NCI-H146 (cell line): ENCODE measurements at places on chromosomes 3 and 15.

DNA sequence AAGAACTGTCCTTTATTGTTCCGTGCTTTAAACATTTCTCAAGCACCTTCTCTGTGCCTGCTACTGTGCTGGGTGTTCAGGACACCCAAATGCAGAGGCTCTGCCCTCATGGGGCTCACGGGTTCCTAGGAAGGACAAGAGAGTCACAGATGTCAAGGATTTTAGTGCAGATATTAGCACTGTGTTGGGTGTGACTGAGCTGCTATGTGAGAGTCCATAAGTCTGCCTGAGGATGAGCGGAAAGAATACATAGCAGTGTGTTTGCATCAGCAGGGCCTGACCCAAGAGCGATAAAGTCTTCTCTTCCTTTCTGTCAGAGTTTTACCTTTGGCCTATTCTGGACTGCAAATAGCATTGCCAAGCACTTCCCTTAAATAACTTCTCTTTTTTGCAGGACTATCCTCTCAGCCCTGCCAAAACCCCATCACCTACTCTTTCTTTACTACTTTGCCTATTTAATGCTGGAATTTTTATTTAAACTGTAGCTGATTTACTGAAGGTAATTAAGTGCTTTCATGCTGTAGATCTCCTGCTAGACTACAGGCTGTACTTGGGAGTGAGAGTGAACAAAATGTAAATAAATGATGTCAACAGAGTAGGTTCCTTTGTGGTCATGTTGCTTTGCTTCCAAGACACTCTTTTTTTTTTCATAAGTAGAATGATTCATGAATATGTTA lies 459.4 kb upstream of the TPRG1 start:
- DNase-seq, result no peak

DNA sequence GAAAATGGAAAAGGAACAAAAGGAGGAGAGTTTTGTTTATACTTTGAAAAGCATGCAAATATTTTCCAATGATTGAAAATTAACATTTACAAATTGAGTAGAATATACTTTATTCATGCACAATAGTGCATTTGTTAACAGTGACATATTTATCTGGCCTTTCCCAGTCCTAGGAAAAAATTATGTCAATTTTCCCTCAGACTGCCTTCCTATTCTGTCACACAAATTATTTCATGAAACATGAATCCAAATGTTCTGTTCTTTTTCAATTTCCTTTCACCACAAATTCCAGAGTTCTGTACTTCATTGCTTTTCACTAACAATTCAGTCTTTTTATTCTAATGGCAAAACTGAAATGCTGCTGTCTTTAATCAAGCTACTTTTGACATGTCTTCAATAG lies 945.1 kb downstream of the ROBO1 start:
- no peak for DNase-seq

GRCh38 chr3:15361494-15362214 lies 29.3 kb upstream of the SH3BP5 start:
- no peak for DNase-seq

DNA sequence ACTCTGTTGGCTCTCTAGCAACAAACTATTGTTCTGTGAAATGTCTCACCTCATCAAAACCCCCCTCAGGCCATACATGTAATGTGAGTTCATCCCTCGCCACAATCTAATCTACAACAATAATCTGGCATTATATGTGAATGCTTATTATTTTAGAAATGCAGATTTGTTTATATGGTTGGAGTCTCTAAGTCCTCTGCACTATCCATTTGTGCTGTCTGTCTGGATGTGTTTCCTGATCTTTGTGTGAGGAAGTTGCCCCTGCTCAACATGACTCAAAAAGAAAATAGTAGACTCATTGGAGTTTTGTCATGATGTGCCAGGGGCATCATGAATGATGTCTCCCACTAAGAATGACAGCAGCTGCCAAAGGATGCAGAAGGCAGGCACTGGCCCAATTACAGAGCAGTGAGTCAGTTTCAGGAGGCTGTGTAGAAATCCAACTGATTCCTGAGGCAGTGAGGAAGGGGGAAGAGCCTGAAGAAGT lies 161.6 kb upstream of the PDZRN3 start:
- no peak for DNase-seq

DNA sequence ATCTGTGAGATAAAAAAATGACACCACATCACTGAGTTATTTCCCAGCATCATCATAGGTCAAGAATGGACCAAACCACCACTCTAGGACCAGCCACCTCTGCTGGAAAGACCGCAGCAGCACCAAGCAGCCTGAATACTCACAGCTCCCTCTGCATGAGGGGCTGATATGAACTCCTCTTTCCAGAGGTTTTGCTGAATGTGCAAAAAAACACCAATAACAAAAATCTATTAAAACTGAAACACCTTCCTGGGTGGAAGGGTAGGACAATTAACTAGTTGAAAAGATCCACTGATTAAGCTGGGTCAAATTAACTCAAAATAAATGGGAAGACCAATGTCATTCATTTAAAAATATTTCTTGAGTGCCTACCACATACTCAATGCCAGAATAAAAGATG lies 28.9 kb upstream of the KCNMB3 start:
- no peak for DNase-seq

DNA sequence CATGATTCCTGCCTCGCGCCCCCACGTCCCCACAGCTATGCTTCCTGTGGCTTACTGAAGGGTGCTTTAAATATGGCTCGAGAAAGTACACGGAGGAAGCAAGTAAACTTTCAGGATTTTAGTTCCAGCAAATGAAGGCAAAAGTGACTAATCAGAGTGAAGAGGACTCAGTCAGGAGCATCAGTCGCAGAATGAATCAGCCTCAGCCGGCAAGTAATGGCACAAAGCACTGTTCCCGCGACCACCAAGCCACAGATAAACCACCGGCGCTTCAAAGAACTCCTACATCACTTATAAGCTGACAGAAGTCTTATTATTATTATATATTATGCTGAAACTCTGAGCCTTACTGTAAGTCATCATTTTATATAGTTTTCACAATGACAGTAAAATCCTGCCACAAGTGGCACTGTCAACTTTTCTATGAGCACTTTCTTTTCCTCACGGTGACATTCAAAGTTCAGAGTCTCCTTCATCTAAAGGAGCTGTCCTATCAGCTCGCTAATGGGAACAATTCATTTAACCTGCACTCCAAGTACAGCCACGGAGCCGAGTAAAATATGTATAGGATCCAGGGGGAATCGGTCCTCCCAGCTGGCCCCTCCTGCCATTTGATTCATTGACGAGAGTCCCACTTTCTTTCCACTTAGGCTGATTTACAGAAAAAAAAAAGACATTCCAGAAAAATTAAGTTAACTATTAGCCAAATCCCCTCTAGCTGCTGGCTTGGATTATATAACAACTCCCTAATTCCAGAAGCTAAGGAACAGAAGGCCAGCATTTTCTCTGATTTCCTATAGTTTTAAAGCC lies 217.0 kb upstream of the ICE2 start:
- no peak for DNase-seq

DNA sequence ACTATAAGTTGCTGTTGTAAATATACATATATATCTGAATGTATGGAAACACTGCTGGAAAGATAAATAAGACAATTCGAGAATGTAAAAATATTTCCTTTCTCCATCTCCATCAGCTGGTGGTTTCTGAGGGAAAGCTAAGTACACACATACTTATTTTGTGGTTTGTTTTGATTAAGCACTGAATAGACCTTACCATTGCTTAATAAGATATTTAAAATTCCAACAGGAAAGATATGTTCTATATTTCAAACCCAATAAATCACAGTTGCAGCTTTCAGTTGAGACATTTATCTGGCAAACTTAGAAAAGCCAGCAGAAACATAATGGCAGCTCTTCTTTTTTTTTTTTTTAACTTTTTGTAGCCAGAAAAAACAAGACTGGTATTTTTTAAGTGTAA lies 160.4 kb downstream of the VGLL3 start:
- no peak for DNase-seq

DNA sequence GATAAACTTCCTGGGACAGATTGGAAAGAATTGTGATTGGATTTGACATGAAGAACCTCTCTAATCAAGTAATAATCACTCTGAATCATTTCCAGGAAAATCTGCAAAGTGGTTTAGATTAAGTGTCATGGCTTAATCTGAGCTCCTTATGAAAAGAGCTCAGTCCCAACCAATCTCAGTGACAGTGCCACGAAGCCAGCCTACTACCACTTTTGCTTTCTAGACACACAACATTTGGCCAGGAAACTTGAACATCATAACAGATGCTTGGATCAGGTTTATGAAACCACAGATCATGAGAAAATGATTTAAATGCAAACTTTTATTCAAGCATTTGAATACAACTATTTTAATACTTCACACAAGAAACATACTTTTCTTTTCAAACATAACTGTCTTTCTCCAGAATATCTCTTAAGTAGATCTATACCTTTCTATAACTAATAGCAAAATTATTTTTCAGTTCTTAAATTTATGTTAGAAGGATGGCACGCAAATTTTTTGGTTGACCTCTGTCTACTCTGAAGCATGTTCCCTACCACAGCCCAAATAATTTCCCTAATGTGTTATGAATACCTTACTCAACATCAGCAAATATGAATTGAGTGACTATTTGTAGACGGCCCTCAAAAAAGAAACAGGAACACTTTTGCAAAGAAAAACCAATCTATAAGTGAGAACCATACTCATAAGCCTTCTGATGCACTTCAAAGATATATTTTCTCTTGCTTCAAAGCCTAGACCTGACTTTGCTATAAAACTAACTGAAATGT lies 495.0 kb upstream of the ZNF385D start:
- no peak for DNase-seq

DNA sequence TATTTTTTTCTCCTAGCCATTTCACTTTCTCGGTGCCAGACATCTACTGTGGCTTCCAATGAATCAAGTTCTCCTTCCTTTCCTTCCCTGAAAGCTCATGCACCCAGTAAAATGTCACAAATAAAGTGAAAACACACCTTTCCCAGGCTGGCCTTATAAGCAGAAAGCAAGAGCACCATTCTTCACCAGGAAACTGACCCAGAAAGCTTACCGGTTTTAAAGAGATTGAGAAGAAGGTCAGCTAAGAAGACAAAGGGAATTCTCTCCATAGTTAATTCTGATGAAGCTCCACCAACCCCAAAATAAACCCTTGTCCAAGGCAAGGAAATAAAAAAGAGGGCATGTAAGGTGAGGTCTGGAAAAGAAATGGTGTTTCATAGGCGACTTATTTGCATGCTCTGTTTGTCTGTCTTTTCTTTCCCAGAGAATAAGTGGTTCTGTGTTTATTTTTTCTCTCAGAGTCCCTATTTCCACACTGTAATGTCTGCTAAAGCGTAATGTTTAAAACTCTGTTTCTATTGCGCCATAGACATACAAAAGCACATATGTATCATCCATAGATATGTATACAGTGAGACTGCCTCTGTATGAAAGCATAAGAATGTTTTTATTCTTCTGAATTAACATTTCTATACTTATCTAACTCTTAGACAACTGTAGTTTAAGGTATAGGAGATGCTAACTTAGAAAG lies 2.8 kb downstream of the LSAMP start:
- DNase-seq, result no peak

DNA sequence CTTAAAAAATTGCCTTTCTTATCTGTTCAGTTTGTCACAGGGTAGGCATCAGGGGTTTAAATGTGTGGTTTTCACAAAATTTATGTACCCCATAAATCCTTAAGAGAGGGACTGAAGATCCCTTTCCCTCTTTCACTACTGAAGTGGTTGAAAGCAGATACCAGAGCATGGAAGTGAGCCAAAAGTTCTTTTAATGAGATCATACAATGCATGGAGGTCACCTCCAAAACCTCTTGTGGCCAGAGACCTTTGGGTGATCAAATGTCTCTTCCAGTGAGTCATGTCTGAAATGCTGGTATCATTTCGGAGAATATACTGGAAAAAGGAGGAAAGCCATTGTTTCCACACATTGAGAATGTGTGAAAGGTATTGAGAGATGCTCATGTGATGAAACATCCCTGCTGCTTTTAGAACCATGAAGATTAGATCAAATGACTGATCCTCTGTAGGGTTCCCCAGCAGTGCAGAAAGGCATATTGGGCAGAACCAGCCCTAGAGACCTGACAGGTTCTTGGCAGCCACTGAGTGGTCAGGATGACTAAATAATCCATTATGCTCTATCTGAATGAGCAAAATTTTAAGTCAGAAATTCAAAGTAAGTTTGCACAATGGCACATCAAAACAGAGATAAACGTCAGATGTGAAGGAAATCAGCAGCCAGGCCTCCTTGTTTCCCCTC lies 165.8 kb upstream of the SLC2A2 start:
- no peak for DNase-seq

GRCh38 chr3:39187372-39188155 lies 4.8 kb downstream of the XIRP1 start:
- no peak for DNase-seq

DNA sequence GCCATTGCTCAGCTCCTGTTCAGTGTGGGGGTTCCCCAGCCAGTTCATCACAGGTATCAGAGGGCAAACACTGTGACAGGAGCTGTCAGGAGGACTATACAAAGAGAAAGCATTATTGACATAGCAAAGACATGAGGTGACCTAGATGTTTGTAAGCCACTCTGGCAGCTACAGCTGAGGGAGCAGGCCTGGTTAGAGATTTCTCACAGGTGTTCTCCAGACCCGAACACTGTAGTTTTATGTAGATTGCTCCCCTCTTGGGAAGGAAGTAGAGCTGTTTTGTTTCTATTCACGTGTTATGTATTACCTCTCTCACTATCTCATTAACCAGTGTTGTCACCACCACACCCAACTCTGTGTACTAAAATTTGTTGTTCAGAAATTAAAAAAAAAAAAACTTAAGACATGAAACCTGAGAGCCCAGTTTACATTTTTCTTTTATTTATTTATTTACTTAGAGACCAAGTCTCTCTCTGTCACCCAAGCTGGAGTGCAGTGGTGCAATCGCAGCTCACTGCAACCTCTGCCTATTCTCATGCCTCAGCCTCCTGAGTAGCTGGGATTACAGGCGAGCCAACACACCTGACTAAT lies 123.7 kb downstream of the RBPMS2 start:
- DNase-seq, result peak; percentile 48

DNA sequence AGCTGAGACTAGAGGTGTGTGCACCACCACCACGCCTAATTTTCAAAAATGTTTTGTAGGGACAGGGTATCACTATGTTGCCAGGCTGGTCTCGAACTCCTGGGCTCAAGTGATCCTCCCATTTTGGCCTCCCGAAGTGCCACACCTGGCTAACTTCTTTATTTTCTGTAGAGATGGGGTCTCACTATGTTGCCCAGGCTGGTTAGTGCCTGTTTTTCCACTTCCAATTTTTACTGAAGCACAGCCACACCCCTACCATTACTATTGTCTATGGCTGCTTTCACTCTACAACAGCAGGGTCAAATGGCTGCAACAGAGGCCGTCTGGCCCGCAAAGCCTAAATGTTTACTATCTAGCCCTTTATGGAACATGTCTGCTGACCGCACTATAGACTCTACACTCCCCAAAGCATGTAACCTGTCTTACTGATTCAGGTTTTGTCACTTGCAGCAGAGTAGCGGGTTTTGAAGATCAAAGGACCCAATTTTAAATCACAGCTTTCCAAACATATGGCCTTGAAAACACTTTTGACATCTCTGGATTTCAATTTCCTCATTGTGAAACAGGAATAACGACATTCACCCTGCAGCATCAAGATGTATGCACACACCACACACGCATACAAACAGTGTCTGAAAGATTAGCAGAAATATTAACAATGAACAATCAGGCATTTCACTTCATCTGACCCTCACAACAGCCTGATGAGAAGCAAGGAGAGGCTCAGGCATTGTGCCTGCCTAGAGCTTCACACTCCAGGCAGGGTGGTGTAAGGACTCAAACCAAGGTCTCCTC lies 46.1 kb downstream of the SCAP start:
- no peak for DNase-seq
